ENCODE measurements at places on chromosomes 2 and 18.

- no peak for ATAC-seq
Observed at GRCh38 chr2:173117678-173118077, 42.0 kb downstream of the MAP3K20 start.

DNA sequence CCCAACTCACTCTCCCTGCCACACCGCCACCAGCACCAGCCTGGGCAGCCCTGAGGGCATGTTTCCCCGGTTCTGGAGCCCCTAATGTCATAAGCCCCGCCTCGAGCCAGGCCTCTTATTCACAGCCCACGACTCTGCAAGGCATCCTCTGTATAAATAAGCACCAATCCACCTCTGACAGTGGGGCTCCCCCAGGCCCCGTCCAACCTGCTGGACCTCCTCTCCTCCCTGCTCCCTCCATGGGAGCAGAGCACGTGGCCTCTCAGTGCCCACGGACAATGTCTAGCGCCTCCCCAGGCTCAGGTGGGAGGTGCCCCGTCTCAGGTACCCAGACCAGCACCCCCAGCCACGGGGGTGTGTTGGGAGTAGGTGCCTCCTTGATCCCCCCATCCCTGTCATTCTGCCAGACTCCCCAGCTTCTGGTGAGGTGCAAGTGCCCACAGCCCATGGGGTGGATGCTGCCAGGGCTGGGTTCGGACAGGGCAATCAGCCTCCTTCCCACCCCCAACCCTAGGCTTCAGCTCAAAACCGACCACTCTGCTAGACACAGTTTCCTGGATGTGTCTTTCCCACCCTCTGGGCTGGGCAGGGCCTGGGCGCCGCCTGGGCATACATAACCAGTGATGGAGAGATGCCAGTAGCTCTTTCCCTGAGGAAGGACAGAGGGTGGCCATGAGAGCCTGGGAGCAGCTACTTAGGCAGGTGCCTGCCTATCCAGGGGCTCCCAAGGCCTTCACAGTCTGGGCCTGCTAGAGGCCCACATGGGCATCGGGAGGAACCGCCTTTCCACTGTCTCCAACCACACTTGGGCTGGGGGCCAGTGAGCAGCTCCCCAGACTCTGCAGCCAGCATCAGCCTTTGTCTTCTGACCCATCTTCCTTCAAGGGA, 1.6 kb upstream of the ADRA2B start:
- ATAC-seq: no peak

DNA sequence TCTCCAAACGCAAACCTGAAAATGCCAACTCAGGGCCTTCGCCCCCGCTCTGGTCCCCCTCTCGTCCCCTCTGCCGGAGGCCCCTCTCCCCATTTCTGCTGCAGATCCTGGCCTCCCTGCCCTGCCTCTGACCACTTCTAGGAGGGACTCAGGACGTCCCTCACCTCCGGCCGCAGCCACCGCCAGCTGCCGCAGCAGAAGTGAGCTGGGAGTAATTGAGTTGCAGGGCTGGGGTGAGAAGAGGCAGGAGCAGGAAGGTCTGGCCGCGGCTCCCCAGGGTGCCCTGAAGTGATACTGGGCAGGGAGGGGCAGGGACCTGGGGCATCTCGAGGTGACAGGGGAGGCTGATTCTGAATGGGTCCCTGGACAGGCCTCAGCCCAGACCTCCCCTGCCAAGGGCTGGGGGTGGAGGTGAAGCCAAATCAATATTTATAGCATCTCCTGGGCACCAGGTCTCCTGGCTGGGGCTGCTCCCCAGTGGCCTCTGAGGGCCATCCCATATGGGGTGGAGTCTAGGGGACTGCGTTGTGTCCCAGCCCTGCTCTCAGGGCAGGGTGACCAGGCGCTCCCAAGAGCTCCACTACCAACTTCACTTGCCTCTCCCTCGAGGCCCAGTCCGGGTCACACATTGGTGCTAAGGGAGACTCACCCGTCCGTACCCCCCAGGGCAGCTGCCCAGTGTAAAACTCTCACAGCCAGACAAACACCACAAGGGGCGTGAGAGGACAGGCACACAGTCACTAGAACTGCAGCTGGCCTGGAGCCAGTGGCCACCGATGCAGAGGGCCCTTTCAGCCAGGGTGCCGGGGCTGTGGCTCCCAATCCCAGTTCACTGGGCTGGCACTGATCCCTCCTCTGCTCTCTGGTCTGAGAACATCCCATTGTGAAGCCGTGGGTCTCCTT, 33.0 kb downstream of the KCNIP3 start:
- ATAC-seq: no peak

DNA sequence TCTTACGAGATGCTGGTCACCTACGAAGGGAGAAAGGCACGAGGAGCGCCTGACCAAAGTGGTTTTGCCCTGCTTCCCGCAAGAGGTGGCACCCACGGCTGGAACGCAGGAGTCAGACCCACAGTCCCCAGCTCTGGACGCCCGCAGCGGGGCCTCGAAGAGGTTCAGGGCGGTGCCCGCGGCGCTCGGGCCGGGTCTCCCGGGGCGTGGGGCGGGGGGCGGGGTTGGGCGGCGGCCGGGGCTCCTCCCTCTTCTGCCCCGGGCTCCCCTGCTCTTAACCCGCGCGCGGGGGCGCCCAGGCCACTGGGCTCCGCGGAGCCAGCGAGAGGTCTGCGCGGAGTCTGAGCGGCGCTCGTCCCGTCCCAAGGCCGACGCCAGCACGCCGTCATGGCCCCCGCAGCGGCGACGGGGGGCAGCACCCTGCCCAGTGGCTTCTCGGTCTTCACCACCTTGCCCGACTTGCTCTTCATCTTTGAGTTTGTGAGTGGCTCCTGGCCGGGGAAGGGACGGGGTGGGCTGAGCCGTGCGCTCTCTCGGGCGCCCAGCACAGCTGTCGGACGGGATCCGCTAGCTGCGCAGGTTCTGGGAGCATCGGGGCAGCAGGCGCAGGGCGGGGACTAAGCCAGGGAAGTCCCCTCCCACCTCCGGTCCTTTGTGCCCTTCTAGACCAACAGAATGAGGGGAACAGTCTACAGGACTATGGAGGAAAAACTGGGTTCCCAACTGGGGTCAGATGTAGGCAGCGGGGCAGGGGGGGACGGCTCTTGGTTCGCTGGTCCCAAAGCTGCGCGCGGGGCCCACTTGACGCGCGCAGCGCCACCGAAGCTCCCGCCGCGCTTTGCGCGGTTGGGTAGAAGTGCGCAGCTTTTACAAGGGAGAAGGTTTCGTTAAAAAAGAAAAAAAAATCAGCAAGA, at the start of gene MAL:
TSS of gene MAL (plus strand) at position 303 of the 914 bp plus-strand sequence. CDS start at position 388, 85 bp downstream.
- ATAC-seq: no peak

- no peak for ATAC-seq
Observed at GRCh38 chr2:86015006-86015405, 90.7 kb downstream of the POLR1A start.

- no peak for ATAC-seq
Observed at GRCh38 chr2:117738991-117739839, 75.3 kb upstream of the DDX18 start.

- no peak for ATAC-seq
Observed at GRCh38 chr2:109611467-109612095, 2.2 kb downstream of the SEPTIN10 start.

GRCh38 chr2:11588228-11589110, 54.6 kb downstream of the GREB1 start:
- no peak for ATAC-seq

DNA sequence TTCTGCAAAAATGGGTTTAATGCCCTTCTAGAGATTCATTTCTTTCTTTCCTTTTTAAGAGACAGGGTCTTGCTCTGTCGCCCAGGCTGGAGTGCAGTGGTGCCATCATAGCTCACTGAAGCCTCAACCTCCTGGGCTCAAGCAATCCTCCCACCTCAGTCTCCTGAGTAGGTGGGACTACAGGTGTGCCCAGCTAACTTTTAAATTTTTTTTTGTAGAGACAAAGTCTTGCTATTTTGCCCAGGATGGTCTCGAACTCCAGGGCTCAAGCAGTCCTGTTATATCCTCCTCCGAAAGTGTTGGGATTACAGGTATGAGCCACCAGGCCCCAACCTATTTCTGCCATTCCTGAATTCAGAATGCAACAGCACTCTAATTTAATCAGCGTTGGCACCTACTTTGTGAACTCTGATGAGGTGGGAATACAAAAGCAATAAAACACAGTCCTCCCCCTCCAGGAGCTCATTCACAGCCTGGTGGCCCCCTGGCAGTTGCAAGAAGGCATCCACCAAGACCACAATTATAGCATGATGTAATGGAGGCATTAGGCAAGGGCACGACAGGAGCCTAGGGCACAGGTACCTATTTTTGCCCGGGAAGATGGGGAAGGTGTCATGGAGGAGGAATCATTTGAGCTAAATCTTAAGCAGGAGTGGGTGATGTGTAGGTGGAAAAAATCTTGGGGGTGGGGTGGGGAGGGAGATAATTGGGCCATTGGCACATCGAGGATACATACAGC, 5.1 kb downstream of the RHOB start:
- ATAC-seq: no peak

DNA sequence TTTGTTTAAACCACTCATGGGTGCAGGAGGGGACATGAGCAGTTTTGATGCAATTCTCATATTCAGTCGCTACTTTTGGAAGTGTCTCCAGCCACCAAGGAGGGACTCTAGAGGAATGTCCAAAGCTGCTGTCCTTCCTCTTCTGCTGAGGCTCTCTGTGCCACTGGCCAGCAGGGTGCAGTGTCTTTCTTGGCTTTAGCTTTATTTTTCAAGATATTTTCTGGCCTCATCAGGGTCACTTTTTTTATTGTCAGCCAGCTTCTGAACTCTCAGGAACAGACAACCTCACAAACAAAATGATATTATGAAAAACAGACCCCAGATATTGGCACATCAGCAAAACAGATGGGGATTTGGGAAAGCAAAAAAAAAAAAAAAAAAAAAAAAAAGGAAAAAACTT, 289.3 kb upstream of the ZSWIM2 start:
- ATAC-seq: no peak

DNA sequence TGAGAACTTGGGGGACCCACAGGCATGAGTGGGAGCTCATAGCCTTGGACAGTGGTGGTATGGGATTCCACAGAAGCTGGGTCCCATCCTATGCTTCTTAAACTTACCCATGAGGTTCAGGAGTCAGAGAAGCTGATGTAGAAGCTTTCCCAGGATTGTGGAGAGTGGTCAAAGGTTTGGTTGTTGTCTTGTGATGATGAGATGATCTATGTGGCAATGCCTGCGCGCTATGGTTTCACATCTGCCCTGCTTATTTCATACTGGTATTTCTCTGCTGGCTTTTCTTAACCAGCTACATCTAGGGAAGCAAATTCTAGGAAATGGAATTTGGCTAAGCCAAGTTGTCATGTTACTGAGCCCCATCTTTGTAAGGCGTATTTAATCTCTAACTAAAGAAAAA, 168.6 kb downstream of the ZNF407 start:
- ATAC-seq: no peak

- ATAC-seq: no peak
Observed at GRCh38 chr2:12543076-12543977, 173.4 kb upstream of the TRIB2 start.

DNA sequence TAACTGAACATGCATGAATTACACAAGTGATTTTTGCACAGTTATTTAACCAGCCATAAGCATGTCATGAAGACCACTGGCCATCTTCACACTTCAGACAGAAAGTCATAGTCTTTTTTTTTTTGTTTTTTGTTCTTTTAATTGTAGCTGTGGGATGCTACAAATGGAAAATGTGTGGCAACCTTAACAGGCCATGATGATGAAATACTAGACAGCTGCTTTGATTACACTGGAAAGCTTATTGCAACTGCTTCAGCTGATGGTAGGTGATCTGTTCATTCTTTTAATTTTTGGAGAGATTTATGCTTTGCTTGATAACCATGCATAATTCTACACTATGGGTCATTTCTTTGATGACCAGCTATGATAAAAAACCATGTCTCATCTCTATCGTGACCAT, 35.6 kb downstream of the DAW1 start:
- no peak for ATAC-seq

DNA sequence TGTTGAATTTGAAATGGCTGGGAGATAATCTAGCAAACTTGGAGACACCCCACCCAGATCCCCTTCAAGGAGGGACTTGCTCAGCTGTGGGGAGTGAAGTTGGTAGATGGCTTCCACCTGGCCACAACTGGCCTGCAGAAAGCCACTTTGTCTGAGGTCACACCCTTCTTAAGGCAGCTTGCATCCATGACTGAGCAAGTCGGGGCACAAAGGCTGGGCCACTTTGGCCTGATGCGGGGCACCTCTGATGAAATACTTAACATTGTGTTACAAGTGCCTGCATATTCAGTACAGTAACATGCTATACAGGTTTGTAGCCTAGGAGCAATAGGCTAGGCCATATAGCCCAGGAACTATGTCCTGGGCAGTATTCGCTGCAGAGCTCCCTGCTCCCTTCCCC, 13.4 kb upstream of the RPL37A start:
- ATAC-seq: no peak

DNA sequence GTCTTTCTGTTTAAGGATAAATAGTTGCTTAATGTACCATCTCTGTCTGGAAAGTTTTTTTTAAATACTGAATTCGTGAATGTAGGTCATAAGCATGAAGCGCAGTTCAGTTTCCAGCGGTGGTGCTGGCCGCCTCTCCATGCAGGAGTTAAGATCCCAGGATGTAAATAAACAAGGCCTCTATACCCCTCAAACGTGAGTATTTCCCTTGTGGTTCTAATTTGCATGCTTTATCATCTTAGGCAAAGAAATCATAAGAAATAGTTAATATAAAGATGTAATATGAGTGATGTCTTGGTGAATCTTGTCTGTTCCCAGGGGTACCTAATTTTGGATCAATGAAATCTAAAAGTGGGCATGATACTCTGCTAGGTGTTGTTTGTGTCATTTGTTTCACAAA, 1.5 kb downstream of the NDC80 start:
- ATAC-seq: no peak

DNA sequence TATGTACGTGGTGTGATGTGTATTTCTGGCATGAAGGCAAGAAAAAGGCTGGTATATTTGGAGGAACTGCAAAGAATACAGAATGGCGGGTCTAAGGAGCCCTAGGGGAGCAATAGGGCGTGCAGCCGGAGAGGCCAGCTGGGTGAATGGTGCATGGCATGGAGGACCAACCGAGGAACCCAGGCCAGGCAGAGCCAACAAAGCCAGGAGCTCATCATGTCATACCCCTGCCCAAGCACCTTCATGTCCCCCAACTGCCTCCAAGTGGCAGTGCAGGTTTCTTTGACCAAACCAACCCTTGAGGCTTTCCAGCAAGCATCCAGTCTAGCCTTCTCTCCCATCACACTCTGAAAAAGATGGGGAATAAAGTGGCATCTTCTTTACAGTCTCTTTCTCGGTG, 8.9 kb upstream of the KCNK3 start:
- ATAC-seq: no peak

GRCh38 chr2:98471402-98472131, 26.9 kb downstream of the INPP4A start:
- ATAC-seq: no peak

DNA sequence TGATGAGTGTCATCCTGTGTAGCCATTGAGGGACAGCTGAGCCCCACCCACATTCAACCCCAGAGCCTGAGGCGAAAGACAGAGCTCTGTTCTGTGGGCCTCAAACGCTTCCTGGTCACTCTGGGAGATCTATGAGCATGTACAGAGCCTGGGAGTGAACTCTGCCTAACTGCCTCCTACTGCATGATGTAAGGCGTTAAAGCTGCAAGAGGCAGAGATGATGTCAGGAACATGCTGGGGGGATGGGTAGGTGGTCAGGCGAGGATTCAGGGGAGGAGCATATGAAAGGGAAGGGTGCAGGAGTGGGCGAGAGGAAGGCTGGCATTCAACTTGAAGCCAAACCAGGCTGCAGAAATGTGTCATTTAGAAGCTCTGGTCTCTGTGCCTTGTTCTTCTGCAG, 181.0 kb downstream of the TFCP2L1 start:
- no peak for ATAC-seq

Data from stimulated activated memory B cell treated with anti-CD40 and anti-IgM and Interleukin-4, amounts not matched to agents 10 μg/mL and 1 μg/mL and 100 μg/mL, for 72 hours (primary cell).